ENCODE measurements at places on chromosomes 1 and 21. TPM values are rescaled to one million over a fixed set of nuclear protein-coding genes. Genes with fewer than 3 reads are reported as not detected.

CDKN2C gene
- total RNA-seq = 5.8 TPM

NCAM2 gene
- not detected for total RNA-seq

RNU1-4 gene
- total RNA-seq = 1,398 TPM

REN gene
- total RNA-seq = not detected

SERPINC1 gene
- 0.17 TPM for total RNA-seq

DNA sequence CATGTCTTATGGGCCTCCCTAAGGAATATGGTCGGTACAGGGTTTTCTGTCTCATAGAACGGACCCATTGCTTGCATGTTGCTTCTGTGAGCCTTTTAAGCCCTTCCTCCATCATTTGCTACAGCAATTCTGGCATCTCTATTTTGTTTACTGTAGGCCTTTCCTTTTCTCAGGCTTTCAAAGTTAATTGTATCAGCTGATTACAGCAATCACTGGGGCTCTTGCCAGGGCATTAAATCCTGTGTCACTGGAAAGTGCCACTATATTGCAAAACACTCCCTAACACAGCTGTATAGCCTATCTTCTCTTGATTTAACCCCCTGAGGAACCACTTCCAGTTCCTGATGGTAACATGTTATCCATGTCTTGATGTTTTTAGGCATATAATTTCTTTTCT is 156.5 kb downstream of the PDE4B start:
- no peak for DNase-seq

DNA sequence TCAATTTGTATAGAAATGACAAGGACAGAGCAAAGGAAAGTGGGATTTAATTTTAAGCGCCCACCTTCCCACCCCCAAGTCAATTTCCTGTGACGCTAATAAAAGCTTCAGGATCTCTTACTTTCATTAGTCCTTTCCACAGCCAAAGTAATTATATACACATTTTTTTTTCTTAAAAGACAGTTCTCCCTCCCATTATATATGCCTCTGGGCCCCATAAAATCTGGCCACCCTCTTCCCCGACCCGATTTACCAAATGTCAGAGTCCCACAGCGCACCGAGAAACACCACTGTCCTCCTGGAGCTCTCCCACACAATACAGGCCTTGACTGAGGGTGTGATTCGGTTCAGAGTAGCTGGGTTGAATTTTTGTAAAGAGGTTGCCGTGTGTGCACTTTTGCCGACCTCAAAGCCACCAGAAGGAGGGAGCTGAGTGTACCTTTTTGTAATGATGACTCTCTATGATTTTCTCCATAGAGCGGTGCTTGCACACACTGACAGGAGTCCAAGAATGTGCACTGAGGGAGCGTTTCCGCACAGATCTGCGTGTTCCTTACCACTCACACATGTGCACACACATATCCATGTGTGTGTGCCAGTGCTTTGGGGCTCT is 26.2 kb upstream of the IL10 start:
- no peak for DNase-seq

DNA sequence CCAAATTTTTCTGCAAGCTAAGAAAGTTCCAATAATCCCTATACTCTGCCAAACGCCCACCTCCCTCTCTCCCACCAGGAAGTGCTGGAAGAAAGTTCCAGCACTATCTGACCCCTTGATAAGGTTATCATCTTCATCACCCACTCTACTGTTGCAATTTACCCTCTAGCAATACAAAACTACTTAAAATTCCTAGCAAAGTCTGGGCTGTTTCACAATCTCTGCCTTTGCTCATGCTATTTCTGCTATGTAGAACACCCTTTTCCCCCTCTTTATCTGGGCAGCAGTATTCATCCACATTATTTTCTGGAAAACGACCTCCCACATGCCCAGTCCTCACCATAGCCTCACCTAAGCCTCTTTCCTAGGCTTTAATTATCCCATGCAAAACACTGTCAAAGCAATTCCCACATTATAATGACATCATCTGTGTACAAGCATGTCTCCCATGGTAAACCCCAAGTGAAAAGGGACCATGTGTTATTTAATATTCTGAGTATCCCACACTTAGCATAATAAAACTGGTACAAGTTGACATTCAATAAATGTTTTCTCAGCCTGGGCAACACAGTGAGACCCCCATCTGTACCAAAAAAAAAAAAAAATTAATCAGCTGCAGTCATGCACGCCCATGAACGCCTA is 12.0 kb downstream of the F11R start:
- no peak for DNase-seq

GRCh38 chr1:181110013-181110412 is 21.5 kb downstream of the IER5 start:
- DNase-seq = no peak

- DNase-seq = no peak
These were observed 17.7 kb downstream of the FAAH start for GRCh38 chr1:46411601-46412341.

All from mammary epithelial cell (primary cell).